ENCODE measurements at places on chromosomes 16 and 17.

DNA sequence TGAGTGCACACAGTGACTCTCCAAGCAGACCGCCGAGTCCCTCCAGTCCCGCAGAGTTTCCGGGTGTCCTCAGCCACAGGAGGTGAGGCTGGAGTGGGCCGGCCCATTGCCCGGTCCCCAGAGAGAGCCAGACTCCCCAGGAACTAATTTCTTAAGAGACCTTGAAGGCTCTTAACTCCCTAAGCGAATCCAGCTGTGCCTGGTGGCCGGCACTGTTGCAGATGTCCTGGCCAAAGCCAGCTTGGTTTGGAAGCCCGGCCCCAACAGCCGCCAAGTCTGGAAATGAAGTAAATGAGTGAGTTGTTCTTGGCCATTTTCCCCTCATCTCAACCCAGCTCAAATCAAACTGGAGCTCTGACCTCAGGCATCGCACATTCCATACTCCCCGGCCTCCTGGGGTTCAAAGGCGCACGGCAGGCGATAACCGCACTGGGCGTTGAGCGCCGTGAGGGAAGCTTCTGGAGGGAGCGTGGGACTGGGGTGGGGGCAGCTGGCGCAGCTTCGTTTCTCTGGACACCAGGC, 42.0 kb downstream of the CMIP start:
- peak; percentile 49 for DNase-seq

- peak; percentile 34 for DNase-seq
These were observed 28.5 kb upstream of the MEAK7 start for GRCh38 chr16:84532855-84533486.

GRCh38 chr16:23509782-23510163, 521 bp downstream of the GGA2 start:
- DNase-seq = peak; percentile 41

DNA sequence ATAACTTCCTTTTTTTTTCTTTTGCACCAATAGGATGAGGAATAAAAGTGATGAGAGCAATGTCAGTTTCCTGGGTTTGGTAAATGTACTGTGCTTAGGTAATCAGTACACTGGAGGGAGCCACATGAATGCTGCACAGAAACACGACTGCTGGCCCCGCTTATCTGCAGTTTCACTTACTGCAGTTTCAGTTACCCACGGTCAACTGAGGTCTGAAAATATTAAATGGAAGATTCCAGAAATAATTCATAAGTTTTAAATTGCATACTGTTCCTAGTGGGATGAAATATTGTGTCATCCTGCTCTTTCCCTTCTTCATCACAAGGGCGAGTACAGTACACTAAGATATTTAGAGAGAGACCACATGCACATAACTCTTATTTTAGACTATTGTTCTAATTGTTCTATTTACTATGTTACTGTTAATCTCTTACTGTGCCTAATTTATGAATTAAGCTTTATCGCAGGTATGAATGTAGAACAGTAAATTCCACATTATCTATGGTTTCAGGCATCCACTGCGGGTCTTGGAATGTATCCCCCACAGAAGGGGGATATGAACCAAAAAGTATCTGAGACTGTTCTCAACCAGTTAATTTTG, 6.4 kb upstream of the LGALS3BP start:
- DNase-seq = no peak

GRCh38 chr16:80717611-80718010, 86.8 kb downstream of the CDYL2 start:
- DNase-seq = no peak

GRCh38 chr16:16991711-16992110, 479.0 kb downstream of the XYLT1 start:
- no peak for DNase-seq

DNA sequence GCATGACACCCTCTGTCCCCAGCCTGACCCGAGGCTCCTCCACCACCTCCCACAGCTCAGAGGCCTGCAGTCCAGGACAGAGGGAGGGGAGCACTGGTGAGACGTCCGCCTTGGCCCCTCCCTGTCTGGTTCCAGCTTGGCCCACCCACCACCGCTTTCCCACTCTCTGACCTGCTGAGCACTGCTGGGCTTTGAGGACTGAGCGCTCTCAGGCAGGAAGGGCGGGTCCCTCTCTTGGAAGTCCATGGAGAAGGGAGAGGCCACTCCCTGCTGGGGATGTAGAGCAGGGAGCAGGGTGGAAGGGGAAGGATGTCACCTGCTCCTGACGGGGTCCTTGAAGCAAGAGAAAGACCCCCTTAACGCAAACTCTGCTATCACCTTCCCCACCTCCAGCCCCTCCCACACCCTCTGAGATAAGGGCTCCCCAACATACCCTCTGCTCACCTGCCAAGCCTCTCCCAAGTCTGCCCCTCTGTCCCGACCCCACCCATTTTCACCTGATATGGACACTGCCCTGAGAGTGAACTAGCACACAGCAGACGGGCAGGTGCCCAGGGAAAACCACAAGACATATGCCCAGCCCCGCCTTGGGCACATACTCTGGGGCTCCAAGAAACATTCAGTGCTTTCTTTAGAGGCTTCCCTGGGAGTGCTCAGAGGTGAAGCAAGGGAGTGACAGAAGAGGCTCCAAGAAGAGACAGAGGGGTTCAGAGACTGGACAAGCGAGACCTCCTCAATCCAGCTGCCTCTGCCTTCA, 1.4 kb downstream of the OSBPL7 start:
- no peak for DNase-seq

DNA sequence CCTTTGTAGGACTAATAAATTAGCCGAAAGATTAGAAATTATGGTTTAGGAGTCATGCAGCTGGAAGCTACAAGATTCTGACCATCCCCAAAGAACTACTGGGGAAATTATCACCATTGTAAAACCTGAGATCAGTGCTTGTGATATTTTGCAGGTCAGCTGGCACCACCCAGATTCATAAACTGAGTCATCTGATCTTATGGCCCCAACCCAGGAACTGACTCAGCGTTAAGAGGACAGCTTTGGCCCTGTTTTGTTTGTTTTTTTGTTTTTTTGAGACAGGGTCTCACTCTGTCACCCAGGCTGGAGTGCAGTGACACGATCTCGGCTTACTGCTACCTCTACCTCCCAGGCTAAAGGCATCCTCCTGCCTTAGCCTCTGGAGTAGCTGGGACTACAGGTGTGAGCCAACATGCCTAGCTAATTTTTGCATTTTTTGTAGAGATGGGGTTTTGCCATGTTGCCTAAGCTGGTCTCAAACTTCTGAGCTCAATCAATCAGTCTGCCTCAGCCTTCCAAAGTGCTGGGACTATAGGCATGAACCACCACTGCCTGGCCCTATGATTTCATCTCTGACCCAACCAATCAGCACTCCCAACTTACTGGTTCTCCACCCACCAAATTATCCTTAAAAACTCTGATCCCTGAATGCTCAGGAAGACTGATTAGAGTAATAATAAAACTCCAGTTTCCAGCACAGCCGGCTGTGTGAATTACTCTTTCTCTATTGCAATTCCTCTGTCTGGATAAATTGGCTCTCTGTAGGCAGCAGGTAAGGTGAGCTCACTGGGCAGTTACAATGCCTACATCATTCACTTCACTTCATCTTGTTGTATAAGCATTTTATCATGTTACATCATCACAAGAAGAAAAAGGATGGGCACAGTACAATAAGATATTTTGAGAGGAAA, 79.4 kb upstream of the KSR1 start:
- DNase-seq = peak; percentile 26

GRCh38 chr16:87351320-87351698, 32.3 kb downstream of the FBXO31 start:
- no peak for DNase-seq

GRCh38 chr16:54933281-54934011, 2.8 kb downstream of the IRX5 start:
- DNase-seq = peak; percentile 45

GRCh38 chr17:50986989-50987660, 121.0 kb upstream of the TOB1 start:
- DNase-seq = peak; percentile 12

- DNase-seq = peak; percentile 24
These were observed 22.1 kb downstream of the TMC7 start for GRCh38 chr16:19005561-19006445.
